ENCODE measurements at places on chromosomes 1 and 21.

DNA sequence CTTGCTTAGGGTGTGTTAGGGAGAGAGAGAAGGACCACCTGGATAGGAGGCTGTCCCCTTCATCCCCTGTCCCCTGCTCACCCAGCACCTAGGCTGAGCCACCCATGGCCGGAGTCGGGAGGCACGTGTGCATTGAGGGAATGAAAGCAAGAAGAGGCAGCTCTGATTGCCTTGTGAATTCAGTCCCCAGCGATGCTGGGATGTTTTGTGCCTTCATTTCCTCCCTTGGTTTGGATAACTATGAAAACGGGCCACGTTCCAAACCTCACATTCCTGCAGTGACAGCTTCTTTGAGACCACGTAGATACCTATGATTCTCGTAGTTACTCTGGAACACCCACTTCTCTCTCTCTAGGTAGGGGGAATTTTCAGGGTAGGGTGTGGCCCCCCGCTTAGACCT is 67.1 kb downstream of the MAN1C1 start:
- no peak for DNase-seq

DNA sequence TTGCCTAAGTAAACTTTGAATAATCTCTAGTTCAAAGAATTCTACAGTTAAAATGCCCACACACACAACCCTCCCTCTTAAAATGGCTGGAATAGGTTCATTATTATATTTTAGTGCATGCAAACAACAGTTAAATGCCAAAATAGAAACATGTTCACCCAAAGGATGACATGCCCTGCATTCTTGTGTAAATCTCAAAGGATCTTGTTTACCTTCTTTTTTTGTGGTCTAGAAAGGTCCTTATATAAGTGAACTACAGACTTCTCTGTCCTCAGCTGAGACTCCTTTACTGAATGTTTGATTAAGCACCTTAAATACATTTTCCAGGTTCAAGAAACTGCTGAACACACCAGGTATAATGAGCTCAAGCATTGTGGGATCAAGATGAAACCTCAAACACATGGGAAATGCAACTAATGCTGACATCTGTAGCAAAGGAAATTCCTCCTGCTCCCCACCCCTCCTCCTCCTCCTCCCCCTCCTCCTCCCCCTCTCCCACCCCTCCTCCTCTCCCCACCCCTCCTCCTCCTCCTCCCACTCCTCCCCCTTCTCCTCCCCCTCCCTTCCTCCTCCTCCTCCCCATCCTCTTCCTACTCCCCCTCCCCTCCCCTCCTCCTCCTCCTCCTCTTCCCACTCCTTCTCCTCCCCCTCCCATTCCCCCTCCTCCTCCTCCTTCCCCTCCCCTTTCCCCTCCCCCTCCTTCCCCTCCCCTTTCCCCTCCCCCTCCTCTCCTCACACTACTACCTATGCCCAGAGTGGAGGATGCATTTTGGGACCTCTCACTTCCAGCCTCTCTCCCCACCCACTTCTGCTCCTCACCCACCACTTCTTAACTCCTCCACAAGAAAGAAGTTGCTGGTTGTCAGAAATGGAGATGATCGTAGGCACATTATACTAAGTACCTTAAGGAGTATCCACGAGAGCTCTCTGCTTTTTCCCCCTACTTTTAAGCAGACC is 233.9 kb downstream of the MRPL39 start:
- no peak for DNase-seq

DNA sequence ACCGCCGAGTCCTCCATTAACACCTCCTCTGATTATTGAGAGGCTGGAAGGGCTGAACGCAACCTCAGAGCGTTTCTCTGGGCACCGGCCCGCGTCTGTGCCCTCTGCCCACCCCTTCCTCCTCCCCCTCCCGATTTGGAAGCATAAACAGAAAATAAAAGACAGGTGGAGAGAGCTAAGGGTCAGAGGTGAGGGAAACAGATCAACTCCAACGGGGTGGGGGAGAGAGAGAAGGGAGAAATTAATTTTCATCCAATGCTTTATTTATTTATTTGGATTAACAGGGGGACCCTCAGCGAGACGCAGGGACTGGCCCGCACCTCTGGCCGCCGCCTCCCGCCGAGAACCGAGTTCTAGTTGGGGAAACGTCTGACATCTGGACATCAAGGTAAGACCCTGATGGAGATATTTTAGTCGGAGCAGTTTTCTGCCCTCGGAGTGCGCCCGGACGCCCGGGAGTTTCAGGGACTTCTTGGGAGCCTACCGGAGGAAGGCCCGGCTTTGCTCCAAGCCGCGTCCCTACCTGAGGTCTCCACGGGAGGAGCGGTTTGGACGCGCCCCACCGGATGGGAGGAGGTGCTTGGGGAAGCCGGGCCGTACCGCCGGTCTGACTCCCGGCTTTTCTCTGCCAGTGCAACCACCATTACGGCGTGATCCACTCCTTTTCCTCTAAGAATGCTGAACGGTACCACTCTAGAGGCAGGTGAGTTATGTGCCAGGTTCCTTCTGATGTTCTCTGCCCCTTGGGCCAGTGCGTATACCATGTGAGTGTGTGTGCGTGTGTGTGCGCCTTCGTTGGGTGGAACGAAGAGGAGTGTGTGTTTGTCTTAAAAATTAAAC is 5.1 kb upstream of the LHX9 start:
- no peak for DNase-seq

GRCh38 chr1:160868141-160868540 is 5.5 kb upstream of the CD244 start:
- no peak for DNase-seq

DNA sequence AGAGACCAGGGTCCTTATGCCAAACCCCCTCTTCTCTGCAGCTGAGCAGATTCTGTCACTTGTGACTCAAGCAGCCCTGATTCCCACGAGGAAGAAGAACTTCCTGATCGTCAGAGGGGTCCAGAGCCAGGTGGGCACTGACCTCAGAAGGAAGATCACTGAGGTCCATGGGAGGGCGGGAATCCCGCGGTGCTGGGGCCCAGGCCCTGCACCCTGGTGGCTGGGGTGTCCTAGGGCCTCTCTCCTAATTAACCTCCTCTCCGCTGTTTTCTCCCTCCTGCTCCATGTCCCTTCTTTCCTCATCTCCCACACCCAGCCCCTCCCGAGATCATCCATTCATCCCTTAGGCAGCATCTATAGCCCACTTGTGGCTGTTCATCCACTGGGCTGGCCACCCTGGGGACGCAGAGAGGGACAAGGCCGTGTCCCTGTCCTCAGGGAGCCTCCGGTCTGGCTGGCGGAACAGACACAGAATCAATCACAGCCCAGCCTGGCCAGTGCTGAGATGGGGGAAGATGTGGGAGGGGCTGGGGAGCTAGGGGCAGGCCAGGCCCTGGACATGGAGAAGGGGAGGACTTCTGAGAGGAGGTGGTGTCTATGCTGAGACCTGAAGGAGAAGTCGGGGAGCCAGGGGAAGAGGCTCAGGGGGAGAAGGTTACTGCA is 638.3 kb downstream of the MATN1 start:
- DNase-seq, result no peak

DNA sequence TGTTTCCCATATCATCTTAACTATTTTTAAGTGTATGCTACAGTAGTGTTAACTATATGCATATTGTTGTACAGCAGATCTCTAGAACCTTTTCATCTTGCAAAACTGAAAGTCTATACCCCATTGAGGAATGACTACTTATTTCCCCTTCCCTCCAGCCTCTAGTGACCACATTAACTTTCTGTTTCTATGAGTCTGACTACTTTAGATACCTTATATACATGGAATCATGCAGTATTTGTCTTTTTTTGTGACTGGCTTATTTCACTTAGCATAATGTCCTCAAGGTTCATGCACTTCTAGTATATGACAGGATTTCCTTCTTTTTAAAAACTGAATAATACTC is 96.5 kb upstream of the BTG3 start:
- DNase-seq, result no peak

DNA sequence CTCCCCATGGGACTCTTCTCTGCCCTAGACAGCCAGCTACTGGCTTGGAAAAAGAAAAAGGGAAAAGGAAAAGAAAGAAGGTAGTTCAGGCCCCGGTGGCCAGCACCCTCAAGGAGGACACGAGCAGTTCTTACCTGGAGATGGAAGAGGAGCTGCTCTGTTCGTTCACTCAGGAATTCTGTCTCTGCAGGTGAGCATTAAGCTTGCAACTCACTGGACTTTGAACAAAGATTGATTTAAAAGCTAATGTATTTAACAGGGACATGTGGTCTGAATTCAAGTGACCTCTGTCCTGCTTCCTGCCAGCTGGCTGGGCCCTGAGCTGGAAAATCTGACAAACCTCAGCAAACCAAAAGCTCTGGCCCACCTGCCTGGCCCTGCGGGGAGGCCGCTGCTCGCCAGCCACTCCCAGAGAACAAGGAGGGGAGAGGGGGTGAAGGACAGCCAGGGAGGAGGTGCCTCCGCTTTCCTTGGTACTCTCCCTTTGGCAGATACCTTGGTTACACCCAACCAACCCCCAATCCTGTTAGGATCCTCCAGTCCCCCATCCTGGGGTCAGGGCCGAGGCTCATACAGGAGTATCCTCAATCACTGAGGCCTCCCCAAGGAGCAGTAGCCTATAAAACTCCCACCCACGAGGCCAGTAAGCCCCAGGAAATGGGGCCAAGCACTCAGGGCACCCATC is at the start of gene PDZK1:
PDZK1 (minus strand) TSS at position 186 of the 685 bp plus-strand sequence. CDS start 19,347 bp downstream, outside the sequence.
- DNase-seq, result no peak

DNA sequence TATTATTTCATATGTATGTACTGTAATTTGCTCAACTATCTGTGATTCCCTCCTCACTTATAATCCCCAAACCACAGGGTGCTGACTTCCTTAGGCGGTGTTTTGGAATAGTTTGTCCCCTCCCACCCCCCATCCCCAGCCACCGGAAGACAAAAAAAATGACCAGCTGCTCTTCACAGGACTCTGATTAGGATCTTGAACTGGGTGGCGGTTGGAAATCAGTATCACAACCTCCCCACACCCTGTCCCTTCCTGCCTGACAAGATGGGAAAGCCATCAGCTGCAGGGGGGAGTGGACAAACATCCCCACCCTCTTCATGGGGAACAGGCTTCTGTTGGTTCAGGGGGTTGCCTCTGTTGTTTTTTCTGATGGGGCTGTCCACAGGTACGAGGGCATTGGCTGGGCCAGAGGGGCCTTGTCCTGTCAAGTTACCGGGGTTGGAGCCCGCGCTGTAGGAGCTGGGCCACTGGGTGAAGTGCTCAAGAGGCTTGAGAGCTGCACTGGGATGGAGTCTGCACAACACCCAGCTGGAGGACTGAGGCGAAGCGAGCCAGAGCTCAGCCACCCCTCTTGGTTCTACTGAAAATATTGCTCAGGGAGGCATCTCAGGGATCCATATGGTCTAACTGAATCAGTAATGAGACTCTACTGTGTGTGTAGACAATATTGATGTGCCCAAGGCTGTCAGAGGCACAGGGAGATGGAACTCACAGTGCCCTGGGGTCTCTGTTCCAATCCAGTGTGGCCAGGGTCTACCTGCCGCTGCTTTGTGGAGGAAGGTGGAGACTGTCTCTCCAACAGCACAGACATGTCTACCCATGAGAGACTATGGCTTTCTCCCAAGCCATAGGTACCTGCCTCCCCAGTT is 28.2 kb downstream of the NAV1 start:
- no peak for DNase-seq

DNA sequence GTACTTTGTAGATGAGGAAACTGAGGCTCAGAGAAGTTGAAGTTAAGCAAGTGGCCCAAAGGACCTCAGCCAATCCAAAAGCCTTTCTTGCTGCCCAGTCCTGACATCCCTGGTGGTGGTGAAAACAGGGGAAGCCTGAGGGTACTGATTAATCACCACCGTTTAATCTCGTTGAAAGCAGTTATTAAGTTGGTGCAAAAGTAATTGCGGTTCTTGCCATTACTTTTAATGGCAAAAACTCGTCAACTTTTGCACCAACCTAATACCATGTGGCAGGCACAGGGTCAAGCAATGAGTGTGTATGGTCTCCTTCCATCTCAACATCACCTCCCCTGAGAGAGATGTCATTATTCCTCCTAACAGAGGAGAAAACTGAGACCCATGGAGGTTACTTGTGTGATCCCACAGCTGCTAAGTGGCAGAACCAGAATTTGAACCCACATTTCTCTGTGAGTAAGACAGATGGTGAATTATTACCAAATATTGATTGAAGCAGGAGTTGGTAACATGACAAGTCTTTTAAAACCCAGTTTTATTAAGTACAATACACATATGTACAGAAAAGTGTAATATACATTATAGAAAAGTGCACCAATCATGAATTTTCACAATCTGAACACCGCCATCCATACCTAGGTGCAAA is 39.4 kb upstream of the GRHL3 start:
- no peak for DNase-seq

- DNase-seq, result no peak
Observed at GRCh38 chr1:13992489-13993285, 292.7 kb downstream of the PRDM2 start.
